Astrocyte of the spinal cord (primary cell): ENCODE measurements at places on chromosomes 13 and 19.

- no peak for DNase-seq
These were observed 5.5 kb downstream of the SSC5D start for GRCh38 chr19:55493645-55494171.

DNA sequence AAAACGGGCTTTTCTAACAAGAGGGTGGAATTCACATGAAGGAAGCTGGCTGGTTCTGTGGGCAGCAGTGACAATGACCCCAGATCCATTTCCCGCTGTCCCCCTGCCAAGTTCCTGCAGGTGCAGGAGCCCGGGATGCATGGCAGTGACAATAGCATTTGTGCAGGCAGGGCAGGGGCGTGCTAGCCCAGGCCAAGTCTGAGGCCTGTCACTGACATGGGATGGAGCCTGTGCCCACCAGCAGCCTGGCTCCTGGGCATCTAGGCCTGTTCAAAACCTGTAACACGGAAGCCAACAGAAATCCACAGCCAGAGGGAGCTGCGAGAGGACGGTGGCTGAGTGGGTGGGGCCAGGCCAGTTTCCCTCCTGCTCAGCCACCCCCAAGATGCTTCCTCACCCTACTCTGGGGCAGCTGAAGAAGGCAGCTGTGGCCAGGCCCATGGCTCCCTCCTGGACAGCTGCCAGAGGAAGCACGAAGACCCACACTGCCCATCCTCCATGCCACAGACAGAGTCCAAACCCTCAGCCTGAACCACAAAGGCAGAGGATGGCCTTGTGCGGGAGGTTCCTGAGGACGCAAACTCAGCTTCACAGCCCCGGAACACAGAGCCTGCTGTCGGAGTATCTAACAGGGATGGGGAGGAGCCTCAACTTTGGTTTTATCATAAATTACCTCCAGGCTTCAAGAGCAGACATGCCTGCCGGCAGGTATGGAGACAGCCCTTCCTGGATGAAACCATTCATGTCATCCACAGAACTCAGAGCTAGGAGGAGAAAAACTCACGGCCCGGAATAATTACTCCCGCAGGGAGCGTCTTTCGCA is 74.0 kb downstream of the CEBPG start:
- no peak for DNase-seq

GRCh38 chr13:52925775-52926285 is 77.4 kb upstream of the PCDH8 start:
- no peak for DNase-seq

GRCh38 chr19:19567391-19567790 is 29.3 kb downstream of the CILP2 start:
- DNase-seq: no peak

- no peak for DNase-seq
These were observed 28.3 kb downstream of the CCL25 start for GRCh38 chr19:8080832-8081231.

GRCh38 chr19:18433735-18434398 is 4.1 kb downstream of the ISYNA1 start:
- no peak for DNase-seq

DNA sequence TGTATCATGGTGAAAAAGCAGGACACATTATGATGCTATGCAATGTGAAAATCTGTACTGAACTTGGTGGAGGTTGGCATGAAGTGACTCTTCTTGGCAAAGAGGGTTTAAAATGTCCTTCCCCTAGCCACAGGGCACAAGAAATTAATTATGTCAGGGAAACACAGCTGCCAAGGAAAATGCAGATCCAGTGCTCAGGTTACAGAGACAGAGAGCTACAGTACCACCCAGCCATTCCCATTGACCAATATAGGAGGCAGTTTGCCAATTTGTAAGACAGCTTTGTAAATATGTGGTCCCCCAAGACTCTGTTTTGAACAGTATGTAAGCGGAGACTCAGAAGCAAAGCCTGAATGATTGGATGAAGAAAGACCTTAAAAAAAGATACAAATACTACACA is 69.4 kb upstream of the KLF12 start:
- DNase-seq: peak; percentile 37

GRCh38 chr19:21607449-21607848 is 102.0 kb downstream of the ZNF429 start:
- DNase-seq: no peak

GRCh38 chr13:63409791-63410351 is 1994.2 kb upstream of the PCDH20 start:
- DNase-seq: no peak

DNA sequence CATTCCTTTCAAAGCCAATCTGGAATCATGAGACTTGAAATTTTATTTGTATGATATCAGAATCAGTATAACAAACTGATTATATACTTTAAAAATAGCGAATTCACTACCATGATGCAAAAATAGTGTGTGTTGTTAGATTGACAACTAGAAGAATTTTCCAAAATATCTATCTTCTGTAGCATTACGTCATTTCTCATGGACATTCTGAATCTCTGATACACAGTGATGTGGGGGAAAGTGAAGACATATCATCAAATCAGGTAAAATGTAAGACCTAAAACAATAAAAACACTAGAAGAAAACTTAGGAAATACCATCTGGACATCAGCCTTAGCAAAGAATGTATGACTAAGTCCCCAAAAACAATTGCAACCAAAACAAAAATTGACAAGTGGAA is 1292.0 kb upstream of the PCDH9 start:
- no peak for DNase-seq

- no peak for DNase-seq
These were observed 30.8 kb downstream of the TMED1 start for GRCh38 chr19:10805065-10805757.

- DNase-seq: no peak
These were observed 14.6 kb downstream of the KDM4B start for GRCh38 chr19:4983346-4984105.

DNA sequence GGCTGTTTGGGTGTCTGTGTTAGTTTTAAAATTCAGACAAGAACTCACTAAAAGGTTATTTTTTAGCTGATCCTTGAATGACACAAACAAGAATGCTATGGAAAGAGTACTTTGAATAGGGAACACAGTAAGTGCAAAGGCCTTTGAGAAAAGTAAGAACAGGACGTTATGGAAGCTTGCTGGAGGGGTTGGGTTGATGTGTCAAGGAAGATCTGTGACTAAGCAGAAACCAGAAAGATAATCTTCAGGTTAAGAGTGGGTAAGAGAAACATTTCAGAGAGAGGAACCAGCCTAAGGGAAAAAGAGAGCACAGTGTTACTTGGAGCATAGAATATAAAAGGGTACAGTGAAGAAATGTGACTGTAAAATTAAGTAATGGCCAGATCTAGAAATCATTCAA is 41.2 kb upstream of the TRPC4 start:
- no peak for DNase-seq

- no peak for DNase-seq
These were observed 45.2 kb downstream of the SUCLA2 start for GRCh38 chr13:47955836-47956235.

GRCh38 chr13:51364404-51365008 is 25.0 kb downstream of the SERPINE3 start:
- peak; percentile 83 for DNase-seq

- DNase-seq: no peak
These were observed 15.7 kb downstream of the PLEKHF1 start for GRCh38 chr19:29680937-29681336.

DNA sequence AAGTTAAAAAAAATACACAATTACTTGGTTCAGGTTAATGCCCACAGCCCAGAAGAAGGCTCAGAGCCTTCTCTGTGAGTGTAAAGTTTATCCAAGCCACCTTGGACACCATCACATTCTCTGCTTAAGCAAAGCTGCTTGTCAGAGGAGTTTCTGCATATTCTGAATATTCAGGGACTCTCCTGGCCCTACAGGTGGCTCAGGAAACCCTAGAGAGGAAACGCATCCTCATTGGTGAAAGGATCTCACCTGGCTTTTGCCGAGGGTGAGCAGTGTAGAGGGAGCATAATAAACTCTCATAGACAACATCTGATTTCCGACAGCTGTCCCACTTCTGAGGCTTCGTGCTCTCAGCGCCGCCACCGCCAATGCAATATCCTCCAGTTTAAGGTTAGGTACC is 239.9 kb upstream of the TSHZ3 start:
- DNase-seq: no peak

GRCh38 chr19:3591876-3592613 is 6.8 kb downstream of the GIPC3 start:
- no peak for DNase-seq

DNA sequence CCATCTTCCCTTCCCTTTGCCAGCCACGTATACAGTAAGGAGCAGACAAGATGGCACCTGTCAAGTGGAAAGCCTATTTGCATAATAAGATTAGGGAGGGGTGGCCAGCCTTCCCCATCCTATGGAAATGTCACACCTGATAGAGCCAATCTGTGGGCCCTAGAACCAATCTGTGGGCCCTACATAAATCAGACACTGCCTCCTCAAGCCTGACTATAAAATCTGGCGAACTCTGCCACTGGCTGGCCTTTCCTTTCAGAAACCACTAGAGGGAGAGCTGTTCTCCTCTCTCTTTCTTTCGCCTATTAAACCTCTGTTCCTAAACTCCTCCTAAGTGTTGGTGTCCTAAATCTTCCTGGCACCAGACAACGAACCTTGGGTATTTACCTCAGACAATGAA is 231.5 kb upstream of the KLHL1 start:
- DNase-seq: peak; percentile 8

- no peak for DNase-seq
These were observed 108.4 kb downstream of the DLEU7 start for GRCh38 chr13:50735071-50735470.

- DNase-seq: no peak
These were observed 144.8 kb downstream of the FLT1 start for GRCh38 chr13:28349907-28350654.

DNA sequence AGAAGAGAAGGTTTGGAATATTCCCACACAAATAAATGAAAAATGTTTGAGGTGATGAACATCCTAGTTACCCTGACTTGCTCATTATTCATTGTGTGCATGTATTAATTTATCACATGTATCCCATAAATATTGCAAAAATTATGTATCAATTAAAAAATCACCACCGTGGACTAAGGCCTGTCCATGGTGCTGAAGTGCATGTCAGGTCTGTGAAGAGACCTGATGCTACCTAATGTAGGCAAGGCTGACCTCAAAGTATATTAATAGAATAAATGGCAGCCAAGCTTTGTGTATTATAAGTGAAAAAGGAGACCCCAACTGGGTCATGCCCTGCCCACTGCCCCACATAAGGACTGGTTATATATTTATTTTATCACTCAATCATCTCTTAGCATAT is 34.4 kb upstream of the ZNF835 start:
- no peak for DNase-seq

DNA sequence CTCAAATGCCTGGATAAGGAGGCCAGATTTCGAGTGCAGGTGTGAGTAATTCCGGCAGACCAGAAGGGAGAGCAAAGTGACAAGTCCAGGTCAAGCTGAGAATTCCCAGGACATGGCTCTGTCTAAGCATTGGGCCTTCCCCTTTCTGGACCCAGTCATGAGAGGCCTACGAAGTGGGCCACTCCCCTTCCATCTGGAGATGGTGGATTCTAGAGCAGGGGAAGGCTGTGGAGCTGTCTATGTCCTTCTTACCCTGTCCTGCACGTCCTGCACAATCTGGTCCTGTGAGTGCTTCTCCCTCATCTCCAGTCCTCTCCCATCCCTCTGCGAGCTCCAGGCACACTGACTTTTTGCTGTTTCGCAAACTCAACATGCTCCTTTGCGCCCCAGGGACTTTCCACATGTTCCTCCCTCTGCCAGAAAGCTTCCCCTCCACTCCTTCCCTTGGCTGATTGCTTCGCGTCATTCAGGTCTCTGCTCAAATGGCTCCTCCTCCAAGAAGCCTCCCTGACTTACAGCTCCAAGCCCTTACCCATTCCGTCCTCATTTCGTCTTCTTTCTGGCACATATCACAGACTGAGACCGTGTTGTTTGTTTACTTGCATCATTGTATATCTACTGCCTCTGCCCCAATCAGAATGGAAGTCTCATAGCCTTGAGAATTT is 193.2 kb downstream of the URI1 start:
- no peak for DNase-seq

DNA sequence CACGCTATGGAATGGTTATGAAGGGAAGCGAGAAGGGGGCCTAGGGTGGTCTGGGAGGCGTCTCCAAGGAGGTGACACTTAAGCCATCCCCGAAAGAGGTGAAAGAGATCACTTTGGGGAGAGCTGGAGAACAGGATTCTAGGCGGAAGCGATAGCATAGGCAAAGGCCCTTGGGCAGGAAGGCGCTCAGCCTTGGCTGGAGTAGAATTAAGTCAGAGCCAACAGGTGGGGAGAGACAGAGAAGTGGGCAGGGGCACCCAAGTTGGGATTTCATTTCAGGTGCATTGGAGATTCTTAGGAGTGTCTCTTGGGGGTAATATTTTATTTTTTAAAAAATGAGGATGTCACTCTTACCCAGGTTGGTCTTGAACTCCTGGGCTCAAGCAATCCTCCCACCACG is 9.6 kb downstream of the SNRPD2 start:
- DNase-seq: no peak

DNA sequence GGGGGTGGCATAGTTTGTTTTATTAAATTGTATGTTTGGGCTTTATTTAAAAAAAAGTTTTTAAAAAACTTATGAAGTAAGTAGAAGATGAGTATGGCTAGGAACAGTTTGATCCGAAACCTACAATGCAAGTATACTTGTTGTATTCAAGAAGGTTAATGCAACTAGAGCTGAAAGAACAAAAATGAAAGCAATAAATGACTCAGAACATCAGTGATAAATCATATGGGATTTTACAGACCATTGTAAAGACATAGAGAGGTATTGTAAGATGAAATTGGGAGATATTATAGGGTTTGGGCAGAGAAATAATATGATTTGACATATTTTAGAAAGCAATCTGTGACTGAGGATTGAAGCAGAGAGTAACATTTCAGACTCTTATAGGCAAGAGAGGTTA is 1135.3 kb downstream of the SLITRK5 start:
- no peak for DNase-seq

- no peak for DNase-seq
These were observed 38.9 kb downstream of the SOX1 start for GRCh38 chr13:112105892-112106291.

GRCh38 chr13:77737583-77738200 is 40.2 kb downstream of the SLAIN1 start:
- DNase-seq: no peak

DNA sequence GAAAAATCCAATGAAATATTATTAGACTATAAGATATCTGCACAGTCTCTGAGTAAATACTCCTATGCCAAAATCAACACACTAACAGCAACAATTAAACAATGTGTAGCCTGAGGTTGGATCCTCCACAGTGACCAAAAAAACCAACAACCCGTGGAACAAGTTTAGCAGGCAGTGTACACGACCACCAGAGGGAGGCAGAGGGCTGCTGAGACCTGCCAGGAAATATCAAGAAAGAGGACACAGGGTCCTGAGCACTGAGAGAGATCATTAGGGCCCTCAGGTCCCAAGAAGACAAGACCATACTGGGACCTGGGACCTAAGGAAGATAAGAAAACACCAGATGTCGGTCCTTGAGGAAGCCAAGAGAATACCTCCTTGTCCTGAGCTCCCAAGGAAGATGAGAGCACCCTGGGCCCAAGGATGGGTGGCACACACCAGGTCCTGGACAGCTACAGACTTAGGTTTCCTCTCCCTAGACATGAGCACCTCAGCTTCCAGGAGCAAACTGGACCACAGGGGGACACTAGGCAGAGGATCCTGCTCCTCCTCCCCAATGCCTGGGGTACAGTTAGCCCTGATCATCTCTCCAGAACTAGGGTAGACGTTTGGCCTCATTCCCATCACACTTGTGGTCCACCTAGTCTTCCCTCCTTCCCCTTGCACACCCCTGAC is 822 bp upstream of the ZNF274 start:
- no peak for DNase-seq

GRCh38 chr19:524062-524674 is 7.4 kb upstream of the CDC34 start:
- DNase-seq: no peak
